NCI-H1417 treated with DMSO at 0.1 percent for 48 hours (cell line): ENCODE measurements at places on chromosomes 13 and 19.

- no peak for DNase-seq
Measured at GRCh38 chr19:16144216-16144581, 714 bp downstream of the HSH2D start.

DNA sequence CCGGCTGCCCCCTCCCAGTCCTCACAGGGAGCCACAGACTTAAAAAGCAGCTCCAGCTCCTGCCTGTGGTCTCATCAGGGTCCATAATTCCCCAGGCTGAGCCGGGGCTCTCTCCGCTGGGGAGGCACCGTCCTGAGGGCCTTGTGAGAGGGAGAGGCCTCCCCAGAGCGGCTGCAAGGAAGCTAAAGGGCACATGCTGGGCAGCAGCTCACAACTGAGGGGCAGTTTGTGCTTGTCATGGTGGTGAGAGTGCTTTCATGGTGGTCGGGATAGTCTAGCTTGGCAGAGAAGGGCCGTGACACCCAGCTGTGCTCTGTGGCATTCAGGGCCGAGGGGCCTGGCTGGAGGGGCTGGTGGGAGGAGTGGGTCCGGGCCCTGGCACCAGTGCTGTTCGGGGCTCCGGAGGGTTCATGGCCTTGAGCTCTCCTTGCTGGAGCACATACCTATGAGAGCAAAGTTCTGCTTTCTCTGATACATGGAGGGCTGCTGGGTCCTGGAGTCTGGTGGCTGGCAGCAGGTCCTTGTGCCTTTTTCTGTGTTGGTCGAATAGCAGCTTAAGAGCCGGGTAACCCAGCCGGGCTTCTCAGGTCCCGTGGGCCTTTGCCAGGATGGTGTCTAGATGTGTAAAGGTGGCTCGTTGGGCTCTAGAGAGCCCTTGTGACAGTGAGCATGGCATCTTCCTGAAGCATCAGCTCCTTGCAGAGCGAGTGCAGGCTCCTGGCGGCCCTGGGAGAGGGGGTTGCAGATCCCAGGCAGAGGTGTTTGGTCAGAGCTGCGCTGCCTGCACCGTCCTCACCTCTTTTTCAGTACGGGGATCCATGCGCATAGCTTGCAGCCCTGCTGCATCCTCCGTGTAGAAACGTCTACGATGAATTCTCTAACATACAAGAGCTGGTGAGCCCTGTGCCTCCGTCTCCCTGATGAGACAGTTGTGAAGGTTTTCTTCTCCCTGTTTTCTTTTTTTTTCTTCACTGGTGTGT is 8.8 kb downstream of the UPF1 start:
- no peak for DNase-seq

DNA sequence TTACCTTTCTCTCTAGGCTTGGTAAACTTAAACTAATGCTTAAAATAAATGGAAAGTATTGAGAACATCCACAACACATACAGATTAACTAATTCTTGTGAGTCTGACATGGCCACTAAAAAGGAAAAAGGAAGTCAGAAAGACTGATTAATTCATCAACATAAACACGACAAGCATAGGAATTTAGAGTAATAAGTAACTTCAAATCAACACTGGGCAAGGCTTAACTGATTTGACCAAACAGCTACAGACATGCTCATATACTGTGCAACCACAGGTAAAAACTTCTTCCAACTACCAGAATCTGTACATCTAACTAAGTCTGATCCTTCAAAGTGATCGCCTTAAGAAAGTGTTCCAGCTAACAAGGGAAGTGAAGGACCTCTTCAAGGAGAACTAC is 20.5 kb downstream of the UGGT2 start:
- DNase-seq = no peak

DNA sequence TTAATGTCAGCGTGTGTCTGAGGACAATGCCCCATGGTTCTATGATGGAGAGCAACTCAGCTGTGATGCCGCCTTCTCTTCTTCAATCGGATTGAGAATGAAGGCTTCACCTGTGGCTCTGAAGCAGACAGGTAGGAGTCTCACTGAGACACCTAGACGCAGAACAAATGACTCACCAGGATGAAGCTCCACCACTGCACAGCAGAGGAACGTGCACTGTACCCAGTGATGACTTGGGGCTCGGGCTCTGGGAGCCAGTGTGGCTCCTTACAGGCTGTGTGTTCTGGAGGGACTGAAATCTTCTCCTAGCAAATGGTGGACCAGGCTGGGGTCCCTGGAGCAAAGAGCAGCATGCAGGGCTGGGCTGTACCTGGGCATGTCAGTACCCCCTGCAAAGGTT is 44.0 kb downstream of the CCDC70 start:
- no peak for DNase-seq

DNA sequence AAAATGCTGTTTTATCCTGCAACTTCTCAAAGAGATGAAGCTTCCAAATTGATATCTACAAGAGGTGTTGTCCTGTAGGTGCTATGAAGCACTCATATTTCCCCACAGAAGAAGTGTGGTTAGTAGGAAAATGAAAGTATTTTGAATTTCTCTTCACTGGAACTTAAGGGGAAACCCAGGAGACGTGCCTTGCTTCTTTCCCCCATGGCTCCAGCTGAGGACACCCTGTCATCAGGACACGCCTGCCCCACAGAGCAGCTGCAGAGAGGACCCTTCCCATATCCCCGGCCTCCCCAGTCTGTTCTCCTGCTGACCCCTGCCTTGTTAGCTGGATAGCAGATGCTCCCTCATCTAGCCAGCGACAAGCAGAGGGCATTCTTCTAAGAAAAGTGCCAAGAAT is 371.3 kb downstream of the COG6 start:
- no peak for DNase-seq

- DNase-seq = no peak
Measured at GRCh38 chr19:13301627-13302334, 151.6 kb downstream of the IER2 start.

GRCh38 chr19:21047716-21048115 is 27.3 kb downstream of the ZNF430 start:
- no peak for DNase-seq

- no peak for DNase-seq
Measured at GRCh38 chr19:44800461-44800860, 8.4 kb upstream of the BCAM start.

DNA sequence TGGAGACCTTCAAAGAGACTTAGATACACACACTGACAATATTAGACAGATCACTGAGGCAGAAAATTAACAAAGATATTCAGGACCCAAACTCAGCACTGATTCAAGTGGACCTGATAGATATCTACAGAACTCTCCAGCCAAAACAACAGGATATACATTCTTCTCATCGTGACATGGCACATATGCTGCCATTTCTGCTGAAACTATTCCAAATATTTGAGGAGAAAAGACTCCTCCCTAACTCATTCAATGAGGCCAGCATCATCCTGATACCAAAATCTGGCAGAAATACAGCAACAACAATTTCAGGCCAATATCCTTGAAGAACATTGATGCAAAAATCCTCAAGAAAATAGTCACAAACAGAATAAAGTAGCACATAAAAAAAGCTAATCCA is 53.3 kb downstream of the TRPC4 start:
- no peak for DNase-seq

GRCh38 chr13:28654276-28654675 is 4.7 kb upstream of the POMP start:
- no peak for DNase-seq

DNA sequence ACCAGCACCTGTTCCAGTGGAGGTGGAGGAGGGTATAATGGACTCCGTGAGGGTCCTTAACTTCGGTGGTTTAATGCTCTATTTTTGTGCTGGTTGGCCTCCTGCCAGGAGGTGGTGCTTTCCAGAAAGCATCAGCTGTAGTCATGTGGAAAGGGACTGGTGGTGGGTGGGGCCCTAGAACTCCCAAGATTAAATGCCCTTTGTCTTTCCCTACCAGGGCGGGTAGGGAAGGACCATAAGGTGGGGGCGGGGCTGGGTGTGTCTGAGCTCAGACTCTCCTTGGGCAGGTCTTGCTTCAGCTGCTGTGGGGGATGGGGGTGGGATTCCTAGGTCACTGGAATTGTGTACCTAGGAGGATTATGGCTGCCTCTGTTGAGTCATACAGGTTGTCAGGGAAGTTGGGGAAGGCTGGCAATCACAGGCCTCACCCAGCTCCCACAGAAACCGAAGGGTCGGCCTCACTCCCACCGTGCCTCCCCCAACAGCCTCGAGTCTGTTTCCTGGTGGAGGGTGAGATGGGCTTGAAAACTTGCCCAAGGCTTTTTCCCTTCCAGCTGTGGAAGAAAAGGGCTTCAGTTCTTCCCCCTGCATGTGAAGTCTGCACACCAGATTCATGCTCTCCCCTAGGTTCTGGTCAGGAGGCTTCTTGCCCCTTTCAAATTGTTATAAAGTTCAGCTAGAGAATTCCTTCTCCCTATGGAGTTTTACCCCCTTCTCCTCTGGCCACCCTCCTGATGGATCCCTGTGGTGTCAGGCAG is 60.3 kb upstream of the CLDN10 start:
- DNase-seq = no peak

DNA sequence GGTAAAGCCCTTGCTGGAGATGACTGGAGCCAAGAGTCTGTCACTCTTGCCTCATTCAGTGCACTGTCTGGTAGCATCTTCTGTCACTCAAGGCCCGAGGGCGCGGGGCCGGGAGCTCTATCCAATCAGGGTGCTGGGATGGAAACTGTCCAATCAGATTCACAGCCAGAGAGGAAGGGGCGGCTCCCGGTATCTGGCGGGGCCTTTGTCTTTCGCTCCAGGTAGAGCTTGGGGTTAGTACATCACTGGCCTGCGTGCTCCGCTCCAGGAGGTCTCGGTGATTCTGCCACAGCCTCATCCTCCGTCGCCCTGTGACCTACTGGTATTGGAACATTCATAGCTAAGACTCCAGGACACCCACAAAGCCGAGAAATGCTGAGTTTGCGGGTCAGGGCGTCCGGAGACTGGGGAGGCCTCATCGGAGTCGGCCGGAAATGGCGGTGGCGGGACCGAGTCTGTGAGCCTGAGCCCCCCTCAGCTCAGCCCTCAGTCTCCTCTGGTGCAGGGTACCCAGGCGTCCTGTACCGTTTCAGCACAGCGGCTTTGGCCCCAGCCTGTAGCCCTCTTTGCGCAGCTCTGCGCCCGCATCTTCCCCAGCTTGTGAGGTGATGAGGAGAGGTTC is 20.6 kb upstream of the ZNF430 start:
- peak; percentile 18 for DNase-seq

- no peak for DNase-seq
Measured at GRCh38 chr13:106534639-106535551, 567 bp downstream of the EFNB2 start.

- DNase-seq = no peak
Measured at GRCh38 chr19:15468675-15469512, 4.5 kb upstream of the RASAL3 start.

GRCh38 chr13:66659701-66660467 is 570.3 kb downstream of the PCDH9 start:
- no peak for DNase-seq

DNA sequence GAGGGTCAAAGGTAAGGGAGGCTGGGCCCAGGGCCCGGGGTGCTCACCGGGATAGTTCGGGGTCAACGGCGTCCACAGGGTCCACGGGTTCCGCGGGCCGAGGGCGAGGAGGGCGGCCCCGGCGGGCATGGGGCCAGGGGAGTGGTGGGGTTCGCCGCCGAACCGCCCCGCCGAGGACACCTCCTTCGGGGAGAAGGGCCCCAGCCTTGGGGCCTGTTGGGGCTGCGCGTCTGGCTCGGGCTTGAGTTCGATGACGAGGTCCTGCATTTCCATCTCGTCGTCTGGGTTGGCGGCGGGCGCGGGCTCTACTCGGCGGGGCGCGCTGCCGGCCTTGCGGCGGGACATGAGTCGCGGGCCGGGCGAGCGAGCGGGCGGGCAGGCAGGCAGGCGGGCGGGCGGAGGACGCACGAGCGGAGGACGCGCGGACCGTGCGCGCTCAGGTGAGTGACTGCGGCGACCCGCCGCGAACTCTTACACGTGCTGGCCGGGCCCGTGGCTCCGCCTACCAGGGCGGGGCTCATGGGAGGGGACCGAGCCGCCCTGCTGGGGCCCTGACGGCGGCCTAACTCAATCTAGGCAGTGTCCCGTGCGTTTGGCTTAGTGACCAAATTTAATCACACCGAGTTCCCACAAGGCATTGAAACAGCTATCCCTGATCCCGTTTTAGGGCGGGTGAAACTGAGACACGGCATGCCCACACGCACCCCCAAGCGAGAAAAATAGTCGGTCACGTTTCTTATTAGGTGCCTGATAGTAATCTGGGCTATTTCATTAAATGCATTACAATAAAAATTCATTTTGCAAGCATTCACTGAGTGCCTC is at the start of gene ZNF296:
ZNF296 (minus strand) TSS at position 450 of the 822 bp plus-strand sequence; CDS start at position 345, 105 bp downstream.
- DNase-seq = no peak

DNA sequence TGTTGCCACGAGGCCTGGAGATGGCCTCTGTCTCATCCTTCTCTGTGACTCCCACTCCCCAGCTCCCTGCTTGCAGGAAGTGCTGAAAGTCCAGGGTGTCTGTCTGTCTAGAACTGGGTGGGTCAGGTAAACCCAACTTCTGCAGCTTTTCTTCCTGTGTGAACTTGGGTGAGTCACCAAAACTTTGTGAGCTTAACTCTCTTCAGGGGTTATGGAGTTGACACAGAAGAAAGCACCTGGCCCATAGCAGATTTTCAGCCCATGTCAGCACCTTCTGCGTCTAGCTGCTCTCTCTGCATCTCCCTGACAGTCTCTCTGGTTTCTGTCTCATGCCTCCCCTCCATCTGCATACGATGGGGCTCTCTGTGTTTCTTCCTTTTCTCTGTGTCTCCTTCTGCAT is 4.2 kb upstream of the CACNG7 start:
- no peak for DNase-seq

GRCh38 chr19:43784241-43784980 is 3.6 kb upstream of the KCNN4 start:
- DNase-seq = no peak

DNA sequence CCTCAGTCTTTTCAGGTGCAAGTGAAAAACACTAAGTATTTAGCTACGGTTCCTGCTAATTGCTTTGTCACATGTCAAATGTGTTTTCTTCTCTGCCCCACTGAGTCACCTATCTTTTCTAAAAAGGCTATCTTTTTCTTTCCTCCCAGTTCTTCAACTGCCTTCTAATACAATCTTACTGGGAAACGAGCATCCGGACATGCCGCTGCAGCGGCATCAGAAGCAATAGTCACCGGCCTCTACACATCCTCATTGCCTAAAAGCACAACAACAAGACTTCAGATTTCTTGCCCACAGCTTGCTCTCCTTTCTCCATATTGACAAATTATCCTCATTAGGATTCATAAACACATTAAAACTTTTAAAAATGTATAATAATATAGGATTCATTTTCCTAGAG is 1.2 kb downstream of the PCDH9 start:
- DNase-seq = no peak

- DNase-seq = no peak
Measured at GRCh38 chr13:107202371-107203023, 634.6 kb upstream of the ARGLU1 start.

GRCh38 chr13:28181413-28181812 is 43.1 kb downstream of the PAN3 start:
- DNase-seq = no peak
